Caudate nucleus (tissue), 63 donors: ENCODE measurements at places on chromosomes 7 and 10.
A peak's percentile ranks its signal among the peaks of the same experiment; 100 is the strongest.

DNA sequence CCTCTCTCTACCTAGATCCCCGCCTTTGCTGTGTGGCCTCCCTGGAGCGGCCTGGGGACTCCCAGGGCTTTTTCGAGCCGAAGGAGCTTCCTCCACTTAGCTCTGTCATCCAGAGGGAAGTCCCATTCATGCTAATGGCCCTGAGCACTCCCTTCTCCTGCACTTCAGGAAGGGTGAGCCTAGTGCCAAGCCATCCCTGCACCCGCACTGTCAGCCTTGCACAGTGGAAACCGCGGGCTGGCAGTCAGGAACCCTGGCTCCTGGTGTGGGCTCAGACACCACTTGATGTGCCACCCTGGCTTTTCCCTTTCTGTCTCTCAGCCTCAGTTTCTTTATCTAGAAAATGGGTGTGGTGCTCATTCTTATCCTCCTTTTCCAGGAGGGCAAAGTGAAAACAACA is 131.6 kb downstream of the ZMIZ1 start:
- DNase-seq, result no peak

GRCh38 chr7:47654672-47655298 is 72.9 kb upstream of the TNS3 start:
- no peak for DNase-seq

DNA sequence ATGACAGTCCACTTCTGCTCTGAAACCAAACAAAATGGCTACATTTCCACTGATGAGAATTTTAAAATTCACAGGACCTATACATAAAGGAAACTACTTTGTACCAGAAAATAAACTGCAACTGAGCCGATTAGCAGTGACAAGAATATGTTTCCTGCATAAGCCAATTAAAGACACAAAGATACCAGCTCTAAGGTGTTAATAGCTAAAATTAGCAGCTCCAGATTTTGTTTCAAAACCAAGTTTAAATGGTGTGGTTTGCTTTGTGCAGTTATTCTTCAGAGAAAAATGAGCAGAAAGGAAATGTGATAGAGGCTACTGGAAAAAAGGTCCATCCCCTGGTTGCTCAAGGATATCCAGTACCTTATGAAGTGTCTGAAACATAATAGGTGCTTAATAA is 123.2 kb downstream of the ANK3 start:
- no peak for DNase-seq

GRCh38 chr7:13282377-13282980 is 595.0 kb downstream of the ARL4A start:
- DNase-seq, result no peak

DNA sequence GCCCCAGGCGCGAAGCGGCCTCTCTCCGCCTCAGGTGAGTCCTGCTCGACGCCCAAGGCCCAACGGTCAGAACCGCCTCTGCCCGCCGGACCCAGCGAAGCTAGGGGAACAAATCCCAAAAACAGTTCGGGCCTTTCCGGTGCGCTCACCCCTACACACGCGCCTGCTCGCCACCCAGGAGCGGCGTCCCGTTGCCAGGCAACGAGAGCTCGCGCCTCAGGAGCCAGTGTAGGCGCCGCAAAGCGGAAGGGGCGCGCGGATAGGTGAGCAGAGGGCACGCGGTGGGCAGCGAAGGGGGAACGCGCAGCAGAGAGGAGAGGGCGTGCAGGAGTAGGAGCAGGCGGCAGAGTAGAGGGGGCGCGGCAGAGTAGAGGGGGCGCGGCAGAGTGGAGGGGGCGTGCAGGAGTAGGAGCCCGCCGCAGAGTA is at the start of the genes DYDC1 and DYDC2:
DYDC1 (minus strand) TSS at position 193 of the 426 bp plus-strand sequence. CDS start 4,154 bp downstream, outside the sequence.
DYDC2 (plus strand) TSS at position 219 of the 426 bp plus-strand sequence. CDS start 5,663 bp downstream, outside the sequence.
- no peak for DNase-seq

GRCh38 chr7:37117292-37117691 is 331.4 kb downstream of the ELMO1 start:
- DNase-seq, result no peak

- no peak for DNase-seq
Measured at GRCh38 chr7:50396856-50397255, 53.3 kb downstream of the FIGNL1 start.

- no peak for DNase-seq
Measured at GRCh38 chr10:62379394-62379793, 5.2 kb downstream of the ZNF365 start.

GRCh38 chr7:151400626-151401315 is 9.1 kb downstream of the WDR86 start:
- DNase-seq, result no peak

DNA sequence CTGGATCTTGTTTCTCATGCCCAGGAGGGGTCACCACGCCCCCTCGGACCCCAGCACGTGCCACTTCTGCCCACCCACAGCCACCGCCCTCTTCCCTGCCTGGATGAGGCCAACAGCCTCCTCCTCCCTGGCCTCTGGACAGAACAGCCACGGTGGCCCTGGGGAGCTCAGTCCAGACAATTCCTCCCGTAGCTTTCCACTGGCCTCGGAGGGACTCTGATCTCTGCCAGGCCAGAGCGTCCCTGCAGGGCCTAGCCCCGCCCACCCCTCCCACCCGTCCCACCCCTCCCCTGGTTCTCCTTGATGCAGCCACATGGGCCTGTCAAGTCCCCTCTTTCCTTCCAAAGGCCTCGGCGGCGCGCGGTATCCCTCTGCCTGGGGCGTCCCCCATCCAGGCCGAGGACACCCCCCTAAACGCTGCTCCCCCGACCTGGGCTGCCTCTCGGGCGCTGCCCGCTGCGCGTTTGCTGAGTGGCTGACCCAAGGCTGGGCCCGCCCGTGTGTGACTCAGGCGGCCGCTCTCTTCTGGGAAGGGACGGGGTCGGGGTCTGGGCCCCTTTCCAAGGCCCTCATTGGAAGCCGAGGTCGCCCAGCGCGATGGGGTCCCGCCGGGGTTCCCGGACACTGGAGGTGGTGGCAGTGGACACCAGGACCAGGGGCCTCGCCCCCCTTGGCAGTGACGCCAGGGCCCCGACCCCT is 557 bp downstream of the TMEM120A start:
- no peak for DNase-seq

DNA sequence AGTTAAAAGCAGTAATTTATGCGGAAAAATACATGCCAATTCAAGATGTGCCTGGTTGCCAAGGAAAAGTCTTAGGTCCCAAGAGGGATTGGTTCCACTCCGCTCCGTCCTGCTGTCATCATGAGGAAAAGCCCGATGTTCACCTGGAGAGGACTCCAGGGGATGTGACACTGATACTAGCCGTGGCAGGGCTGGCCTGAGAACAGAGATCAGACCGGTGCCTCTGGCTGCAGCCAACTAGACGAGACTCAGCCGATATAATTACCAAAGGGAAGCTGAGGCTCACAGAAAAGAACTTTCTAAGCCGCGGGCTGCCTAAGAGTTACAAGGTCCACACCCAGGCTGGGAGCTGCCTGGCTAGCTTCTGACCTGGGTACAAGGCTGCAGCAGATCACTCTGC is 81.3 kb upstream of the UNC5B start:
- no peak for DNase-seq

DNA sequence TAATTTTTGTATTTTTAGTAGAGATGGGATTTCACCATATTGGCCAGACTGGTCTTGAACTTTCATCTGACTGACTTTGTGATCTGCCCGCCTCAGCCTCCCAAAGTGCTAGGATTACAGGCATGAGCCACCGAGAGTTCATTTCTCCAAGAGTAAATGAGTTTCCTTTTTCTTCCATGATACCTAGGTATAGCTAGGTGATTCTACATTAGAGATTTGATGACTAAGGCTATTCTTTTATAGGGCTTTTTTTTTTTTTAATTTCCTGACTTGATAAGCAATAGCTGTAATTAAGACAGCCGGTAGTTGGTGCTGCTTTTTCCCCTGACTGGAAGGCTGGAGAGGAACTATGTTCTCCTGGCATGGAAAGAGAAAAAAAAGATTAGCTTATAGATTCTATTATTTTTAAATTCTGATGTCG is 3.3 kb downstream of the PTPN12 start:
- no peak for DNase-seq

- DNase-seq, result no peak
Measured at GRCh38 chr7:150322114-150322832, 882 bp upstream of the LRRC61 start.

DNA sequence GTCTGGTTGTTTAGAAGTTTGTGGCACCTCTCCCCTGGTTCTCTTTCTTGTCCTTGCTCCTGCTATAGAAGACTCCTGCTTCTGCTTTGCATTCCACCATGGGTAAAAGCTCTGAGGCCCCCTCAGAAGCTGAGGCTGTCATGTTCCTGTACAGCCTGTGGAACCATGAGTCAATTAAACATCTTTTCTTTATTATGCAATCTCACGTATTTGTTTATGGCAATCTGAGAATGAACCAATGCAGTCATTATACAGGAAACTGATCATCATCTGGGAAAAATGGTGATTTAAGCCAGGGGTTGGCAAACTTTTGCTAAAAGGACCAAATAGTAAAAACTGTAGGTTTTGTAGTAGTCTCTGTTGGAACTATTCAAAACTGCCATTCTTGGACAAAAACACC is 175.4 kb downstream of the CSTF2T start:
- no peak for DNase-seq

DNA sequence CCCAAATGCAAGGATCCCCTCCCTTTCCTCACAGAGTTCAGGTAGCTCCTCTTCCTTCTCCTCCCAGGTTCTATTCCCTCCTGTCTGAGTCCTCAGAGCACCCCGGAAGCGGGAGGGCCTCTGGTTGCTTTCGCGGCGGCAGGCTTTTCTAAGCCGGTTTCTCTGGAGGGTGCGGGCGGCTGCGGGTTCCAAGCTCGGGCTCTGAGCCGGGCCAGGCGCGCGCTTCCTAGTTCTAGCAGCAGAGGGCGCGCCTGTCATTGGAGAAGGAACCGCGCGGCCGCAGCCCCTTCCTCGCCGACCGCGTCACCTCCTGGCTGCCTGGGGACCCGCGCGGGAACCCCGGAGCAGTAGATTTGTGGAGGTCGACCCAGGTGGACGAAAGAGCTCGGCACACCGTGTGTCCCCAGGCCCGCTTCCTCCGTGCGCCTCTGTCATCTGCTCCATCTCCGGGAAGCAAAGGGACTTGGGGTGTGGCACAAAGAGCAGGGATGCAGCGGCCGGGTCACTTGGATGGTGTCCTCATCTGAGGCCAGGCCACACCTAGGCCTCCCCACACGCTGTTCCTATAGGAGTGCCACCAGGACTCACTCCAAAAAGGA is 389.0 kb upstream of the PODXL start:
- DNase-seq, result no peak

GRCh38 chr10:123278445-123278844 is 124.2 kb downstream of the BUB3 start:
- no peak for DNase-seq

GRCh38 chr7:3033581-3033980 is 10.1 kb downstream of the CARD11 start:
- no peak for DNase-seq

GRCh38 chr10:126584836-126585235 is 85.7 kb downstream of the C10orf90 start:
- DNase-seq, result no peak

DNA sequence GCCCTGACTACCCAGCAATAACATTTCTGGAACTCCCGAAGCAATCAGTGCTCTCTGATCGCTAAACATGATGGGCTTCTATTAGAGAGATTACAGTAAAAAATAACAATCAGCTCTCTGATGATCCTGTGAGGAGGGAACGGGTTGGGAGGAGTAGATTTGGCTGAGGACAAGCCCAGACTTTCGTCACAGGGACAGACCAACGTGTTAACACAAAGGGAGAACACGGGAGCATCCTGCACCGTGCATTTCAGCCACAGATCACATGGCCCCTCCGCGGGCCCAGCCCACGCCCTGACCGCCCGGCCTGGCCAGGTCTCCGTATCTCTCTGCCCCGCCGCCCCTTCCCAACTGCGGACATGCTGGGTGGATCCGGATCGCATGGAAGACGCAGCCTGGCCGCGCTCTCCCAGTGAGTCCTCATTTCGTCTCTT is 95.0 kb upstream of the AGBL3 start:
- peak; percentile 82 for DNase-seq

- DNase-seq, result no peak
Measured at GRCh38 chr10:78552261-78552811, 516.4 kb upstream of the ZMIZ1 start.

DNA sequence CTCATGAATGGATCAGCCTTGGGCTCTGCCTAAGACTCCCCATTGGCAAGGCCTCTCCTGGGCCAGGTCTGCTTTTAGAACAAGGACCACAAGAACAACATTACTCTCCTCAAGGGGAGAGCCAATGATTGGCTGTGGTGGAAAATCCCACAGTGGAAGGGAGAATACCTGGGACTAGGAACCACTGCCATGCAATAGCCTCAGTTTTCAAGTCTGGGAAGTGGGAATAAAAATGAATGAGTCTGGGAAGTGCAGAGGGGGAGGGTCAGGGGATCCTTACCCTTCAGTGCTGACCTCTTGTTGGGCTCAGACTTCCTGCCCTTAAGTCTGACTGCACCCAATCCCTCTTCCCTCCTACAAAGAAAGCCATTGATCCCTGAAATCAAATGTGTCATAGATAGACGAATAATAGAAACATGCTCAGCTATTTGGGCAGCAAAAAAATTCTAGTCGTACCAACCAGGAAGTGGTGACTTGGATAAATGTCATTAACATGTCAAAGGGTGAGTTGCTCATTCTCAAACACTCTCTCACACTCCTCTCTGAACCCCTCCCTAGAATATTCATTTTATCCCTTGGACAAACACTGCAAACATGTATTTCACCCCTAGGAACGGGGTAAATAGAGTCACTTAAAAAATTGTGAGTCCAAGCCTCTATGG is 123.6 kb downstream of the SH3PXD2A start:
- no peak for DNase-seq

DNA sequence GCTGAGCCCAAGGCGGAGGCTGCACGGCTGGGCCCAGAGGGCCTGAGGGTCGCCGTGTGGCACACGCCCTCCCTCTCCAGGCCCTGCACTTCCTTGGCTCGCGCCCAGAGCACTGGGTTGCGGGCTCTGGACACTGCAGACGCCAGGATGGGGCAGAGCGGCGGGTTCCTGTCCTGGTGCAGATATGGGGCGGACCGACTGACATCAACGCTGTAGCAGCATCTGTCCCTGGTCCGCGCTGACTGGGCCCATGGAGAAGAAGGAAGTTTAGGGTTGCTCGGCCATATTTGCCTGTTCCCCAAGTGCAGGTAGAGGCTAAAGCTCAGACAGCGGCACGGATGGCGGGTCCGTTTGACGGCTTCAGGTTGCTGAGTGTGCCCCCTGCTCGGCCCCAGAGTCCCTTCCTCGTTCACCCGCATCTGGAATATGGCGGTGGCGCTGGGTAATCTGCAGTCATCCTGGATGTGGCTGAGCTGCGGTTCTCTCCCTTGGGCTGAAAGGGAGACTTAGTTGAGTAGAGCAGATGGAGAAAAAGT is 116.1 kb downstream of the OR13A1 start:
- no peak for DNase-seq

DNA sequence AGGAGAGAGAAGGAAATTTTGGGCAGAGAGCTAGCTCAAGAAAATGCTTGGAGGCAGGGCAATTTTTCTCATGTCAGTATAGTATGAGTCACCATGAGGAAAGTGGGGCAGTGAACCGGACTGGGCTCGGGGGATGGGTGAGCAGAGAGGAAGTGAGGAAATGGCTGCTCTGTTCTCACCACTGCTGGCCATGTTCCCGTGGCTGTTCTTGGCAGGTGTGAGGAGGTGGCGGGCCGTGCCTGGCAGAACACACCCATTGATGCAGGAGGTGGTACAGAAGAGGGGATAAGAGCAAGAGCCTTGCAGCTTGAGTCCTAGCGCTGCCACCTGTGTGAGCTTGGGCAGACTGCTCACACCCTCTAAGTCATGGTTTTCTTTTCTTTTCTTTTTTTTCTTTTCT is 304.4 kb upstream of the LYZL1 start:
- DNase-seq, result no peak
